Fibroblast of skin of back (primary cell): ENCODE measurements at places on chromosomes 6 and 20.

- no peak for DNase-seq
Observed at GRCh38 chr20:52448513-52449232, 257.1 kb upstream of the ZFP64 start.

DNA sequence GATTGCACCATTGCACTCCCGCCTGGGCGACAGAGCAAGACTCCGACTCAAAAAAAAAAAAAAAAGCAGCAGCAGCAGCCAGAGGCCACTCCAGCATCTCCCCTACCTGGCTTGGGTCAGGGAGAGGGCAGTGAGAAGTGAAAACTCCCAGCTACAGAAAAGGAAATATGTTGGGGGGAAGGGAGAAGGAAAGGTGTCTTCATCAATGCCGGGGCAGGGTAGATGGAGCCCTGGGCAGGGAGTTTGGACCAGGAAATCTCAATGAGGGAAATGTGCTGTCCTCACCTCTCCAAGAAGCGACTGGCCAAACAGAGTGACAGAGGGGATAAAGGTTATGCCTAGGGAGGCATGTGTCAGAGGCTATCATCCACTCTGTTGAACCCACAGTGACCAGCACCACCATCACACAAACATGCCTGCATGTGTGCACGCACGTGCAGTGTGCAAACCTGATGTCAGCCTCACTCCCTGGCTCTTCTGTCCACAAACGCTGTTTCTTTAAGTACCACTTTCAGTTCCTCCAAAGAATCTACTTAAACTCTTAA is 887 bp upstream of the AIF1 start:
- DNase-seq: no peak

DNA sequence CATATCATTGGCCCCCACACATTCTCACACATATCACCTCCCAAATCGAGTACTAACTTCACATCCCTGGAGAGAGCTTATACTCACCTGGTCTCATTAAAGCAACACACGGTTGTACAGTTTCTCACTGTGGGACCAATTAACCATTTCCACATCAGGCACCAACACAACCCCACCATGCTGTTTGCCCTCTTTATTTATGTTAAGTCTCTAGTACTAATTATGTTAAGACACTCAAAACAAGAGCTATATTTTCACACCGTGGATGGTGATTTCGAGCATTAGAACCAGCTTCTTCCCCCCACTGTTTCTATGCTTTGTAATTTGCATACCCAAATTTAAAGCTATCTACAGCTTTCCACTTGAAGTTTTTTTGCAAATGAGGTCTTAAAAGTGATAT is 6.3 kb downstream of the SCML4 start:
- DNase-seq: no peak

- DNase-seq: no peak
Observed at GRCh38 chr6:168071620-168072019, 7.4 kb downstream of the FRMD1 start.

DNA sequence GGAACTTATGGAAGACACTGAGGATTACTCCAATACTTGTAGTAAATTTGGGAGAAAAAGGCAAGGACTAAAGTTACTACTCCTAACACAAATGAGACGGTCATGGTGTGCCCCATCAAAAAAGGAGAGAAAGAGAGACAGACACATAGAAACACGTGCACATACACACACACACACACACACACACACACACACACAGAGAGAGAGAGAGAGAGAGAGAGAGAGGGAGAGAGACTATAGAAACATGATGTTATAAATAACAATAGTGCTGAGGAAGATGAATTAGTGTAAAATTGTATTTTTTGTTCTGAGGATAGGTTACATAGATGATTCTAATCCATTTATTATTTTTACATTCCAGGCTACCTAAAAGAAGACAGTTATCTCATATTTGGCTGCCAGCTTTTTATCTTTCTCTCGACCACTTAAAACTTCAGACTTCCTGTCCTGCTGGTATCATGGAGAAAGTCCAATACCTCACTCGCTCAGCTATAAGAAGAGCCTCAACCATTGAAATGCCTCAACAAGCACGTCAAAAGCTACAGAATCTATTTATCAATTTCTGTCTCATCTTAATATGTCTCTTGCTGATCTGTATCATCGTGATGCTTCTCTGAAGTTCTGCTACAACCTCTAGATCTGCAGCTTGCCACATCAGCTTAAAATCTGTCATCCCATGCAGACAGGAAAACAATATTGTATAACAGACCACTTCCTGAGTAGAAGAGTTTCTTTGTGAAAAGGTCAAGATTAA is 10.5 kb downstream of the PLN start:
- peak; percentile 25 for DNase-seq

- DNase-seq: no peak
Observed at GRCh38 chr6:169890049-169890448, 138.6 kb downstream of the ERMARD start.

- DNase-seq: no peak
Observed at GRCh38 chr6:34615574-34616226, 59.6 kb upstream of the SPDEF start.

DNA sequence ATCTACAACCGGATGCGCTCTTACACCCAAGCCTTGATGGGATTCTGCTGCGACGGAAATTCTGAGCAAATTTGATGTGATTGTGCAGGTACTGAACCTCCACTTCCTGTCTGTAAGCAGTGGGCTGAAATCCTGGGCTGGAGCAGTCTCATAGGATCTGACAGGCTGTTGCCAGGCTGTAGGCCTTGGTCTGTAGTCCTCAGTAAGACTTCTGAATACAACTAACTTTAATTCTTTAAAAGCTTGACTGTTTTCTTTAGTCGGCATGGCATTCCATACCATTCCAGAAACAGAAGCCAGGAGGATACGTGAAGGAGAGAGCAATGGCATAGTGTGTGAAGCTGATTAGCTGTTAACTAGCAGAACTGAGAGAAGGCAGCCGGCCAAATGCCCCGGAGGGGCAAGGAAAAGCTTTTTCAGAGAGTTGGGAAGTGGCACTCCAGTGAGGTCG is 68.3 kb downstream of the ADTRP start:
- DNase-seq: peak; percentile 44

DNA sequence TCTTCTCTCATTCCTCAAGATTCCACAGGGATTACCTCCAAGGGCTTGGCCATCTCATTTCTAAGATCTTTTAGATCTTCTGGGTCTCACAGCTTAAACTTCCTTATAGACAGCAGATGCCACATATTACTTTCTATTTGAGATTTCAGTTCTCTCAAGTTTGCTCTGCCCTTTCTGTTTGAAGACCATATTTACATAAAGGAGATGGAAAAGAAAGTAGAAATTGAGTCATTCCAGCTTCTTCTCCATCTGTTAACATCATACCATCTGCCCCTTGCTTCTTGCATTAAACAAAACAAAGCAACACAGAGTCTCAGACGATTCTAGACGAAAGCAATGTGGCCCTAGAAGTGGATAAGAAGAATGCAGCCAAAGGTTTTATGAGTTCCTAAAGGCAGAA is 203.4 kb downstream of the TTLL2 start:
- no peak for DNase-seq

- DNase-seq: no peak
Observed at GRCh38 chr6:2028457-2029038, 216.9 kb downstream of the GMDS start.

GRCh38 chr6:79764747-79765146 is 133.6 kb downstream of the SH3BGRL2 start:
- DNase-seq: no peak

DNA sequence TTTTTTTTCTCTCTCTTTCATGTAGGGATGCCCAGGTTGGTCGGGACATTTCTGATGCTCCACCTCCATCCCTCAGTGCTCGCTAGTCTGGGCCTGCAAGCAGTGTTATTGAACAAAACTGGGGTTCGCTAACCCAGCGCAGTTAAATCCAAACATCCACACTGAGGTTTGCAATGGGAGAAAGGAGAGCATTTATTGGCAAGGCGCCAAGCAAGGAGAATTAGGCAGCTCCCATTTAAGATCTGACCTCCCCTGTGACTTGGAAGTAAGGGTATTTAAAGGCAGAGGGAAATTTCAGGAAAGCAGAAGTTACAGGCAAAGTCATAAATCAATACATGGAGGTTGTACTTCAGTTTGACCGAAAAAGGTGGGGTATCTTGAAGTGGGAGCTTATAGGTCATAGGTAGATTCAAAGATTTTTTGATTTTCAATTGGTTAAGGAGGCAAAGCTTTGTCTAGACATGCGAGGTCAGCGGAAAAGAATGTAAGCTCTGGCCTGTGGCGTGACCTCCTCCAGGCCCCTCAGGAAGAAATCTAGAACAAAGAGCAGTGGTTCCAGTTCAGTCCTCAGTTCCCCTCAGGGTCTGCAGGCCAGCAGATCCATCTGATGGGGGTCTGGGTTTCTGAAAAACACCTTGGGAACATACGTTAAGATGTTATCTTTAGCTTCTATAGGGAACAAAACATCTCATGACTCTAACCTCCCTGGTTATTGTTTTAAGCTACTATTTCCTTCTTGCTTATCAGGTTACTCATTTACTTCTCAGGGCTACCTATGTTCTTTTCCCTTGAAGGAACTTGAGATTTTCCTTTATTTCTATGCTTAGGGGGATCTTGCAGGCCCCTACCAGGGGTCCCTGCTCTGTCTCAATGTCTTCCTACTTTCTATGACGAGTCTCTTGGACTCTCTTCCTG is 66.0 kb upstream of the KIF16B start:
- no peak for DNase-seq

GRCh38 chr6:169473663-169474062 is 220.0 kb upstream of the THBS2 start:
- DNase-seq: no peak

DNA sequence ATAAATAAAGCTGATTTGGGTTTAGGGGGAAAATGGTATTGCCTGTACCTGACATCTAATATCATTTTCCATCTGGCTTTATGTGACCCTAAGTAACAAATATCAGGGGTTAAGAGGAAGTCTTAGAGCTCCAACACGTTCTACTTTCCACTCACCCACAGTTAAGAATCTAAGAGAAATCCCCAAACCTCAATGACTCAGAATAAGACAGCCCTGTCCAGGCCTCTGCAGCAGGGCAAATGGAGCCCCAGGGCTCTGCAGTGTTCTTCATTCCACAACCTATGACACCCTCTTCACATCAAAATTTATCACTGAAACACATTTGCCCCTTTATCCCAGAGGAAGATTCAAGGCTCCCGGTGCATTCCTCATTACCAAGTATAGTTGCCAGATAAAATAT is 20.3 kb upstream of the TENT5A start:
- DNase-seq: peak; percentile 78

GRCh38 chr6:14063756-14064155 is 53.8 kb upstream of the CD83 start:
- no peak for DNase-seq

GRCh38 chr6:86782328-86782727 is 155.0 kb upstream of the HTR1E start:
- no peak for DNase-seq

DNA sequence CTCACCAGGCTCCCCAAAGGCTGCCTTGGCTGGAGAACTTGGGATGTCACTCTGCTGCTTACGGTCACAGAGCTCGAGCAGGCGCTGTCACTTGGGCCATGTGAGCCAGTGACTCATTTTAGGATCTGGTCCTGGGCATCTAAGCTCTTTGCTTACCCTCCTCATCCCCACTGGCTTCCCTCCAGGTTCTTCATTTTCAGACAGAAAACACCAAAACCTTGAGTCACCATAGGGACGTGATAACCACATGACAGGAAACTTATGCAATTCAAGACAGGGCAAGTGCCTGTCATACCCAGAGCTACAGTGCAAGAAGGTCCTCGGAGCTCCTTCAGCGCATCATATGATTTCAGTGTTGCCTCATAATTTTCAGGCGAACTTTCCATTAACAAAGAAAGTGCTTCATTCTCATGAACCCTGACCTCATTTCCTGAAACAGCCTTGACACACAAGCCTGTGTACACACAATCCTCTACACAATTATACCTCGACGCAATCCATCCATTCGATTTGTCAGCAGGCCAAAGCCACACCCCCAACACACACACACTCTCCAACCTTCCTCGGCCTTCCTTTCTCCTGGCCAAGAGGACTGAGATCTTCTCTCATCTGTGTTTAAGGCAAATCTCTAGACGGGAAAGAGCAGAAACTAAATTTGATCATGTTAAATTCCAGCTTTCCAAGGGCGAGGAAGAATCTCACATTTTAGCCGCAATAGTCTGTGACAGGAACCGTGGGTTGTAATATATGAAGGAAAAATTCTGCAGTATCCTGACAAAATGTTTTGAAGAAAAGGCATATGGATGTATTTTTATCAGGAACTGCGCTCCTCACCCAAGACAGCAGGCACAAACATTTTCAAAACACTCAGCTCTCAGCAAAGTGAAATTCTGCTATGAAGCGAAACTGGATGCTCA is 25.3 kb downstream of the TBC1D7 start:
- peak; percentile 99 for DNase-seq

- DNase-seq: no peak
Observed at GRCh38 chr20:42594659-42595058, 595.0 kb downstream of the PTPRT start.
